ENCODE measurements at places on chromosomes 4 and X.

DNA sequence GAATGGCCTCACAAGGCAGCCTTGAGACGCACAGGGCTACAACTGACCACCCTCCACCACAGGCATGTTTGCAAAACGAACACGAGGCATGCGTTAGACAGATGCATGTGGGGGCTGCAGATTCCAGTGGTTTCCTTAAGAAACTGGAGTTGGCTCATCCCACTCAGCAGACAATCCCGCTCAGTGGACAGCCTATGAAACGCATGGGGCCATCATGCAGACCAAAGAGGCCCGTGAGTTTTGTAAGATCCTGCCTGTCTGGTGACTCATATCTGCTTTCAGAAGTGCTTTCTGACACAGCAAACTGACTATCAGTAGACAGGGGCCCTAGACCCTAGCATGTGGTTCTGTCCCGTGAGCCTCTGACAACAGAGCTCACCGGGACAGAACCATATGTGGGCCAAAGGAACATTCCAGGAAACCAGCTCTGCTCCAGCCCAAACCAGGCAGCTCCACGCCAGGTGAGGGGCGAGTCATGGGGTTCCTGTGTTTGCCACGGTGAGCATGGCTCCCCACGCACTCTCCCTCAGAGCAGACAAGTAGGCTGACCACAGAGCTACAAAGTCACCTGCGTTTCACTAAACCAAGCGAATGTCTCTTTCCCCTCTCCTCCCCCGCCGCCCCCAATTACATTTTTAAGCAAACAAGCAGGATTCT lies 74.4 kb downstream of the MTMR1 start:
- DNase-seq = no peak

GRCh38 chrX:131332331-131332730 lies 43.2 kb upstream of the IGSF1 start:
- DNase-seq = no peak

DNA sequence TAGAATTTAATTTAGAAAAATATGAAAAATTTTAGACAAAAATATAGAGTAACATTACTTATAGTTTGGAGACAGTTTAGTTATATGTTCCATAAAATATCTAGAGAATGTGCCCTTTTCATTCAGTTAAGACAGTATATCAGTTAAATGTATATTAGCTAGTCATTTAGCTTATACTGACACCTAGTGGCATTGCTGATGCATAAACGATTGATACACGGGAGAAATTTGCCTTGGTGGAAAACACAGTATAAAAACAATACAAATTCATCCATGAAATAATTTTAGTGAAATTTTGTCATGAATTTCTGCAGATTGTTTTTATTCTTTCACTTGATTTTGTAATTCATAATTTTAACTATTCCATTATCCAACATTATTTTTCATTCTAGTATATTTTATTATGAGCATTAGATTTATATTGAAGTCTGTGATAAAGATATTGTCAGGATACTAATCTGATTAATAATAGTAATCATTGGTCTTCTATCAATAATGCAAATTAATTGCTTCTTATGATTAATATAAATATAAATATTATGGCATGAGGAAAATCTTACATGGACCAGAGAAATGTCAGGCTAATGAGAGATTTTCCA lies 219.0 kb downstream of the TLL1 start:
- DNase-seq = no peak

DNA sequence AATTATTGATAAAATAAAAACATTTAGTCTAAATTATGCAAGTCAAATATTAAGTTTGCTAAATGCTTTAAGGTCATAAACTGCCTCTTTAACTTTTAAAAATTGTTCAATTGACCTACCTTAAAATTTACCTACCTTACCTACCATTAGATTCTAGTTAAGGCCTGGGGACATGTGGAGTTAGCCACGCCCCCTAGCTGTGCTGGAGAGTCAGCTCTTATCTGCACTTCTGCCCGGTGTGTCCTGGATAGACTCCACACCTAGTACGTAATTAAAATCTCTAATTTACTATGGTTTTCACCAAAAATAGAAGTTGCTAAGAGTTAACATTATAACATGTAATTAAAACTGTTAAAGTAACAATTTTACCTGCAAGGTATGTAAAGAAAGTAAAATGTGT lies 22.7 kb downstream of the TENM3 start:
- no peak for DNase-seq
